GM12891 (cell line): ENCODE measurements at places on chromosomes 6 and 20.

GRCh38 chr6:79385333-79385732, 150.9 kb upstream of the HMGN3 start:
- DNase-seq, result no peak

- DNase-seq, result no peak
These were observed 29.3 kb downstream of the DOP1A start for GRCh38 chr6:83096791-83097190.

DNA sequence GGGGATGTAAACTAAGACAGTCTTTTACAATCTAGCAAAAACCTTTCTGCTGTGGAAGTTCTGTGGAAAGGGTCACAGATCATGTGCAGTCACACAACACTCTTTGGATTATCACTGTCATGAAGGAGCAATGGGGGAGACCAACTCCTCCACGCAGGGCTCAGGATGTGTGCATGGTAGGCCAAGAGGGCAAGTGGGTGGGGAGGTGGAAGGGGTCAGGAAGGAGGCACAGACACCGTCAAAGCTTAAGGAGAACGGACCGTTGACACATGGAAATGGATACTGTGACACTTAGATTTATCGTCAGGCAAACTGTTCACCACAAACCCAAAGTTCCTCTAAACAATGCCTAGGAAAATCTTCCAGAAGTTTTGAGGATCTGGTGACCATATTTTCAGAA, 215.8 kb downstream of the PAX1 start:
- DNase-seq, result no peak

DNA sequence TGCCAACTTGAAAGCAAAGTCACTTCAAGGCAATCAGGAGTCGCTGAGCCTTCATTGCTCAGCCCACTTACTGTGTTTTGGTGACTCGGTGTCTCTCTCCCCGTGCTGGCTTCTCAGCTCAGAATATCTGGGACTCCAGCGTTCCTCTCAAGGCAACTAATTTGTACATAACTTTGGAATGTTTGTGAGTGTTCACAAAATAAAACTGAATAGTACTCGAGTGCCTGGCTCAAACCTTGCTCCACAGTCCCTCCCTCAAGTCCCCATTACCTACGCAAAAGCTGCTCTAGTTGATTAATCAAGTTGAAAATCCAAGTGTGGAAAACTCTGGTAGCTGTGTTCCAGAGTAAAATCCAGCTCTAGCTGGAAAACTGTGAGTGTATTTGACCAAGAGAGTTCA, 8.6 kb downstream of the IPCEF1 start:
- no peak for DNase-seq

DNA sequence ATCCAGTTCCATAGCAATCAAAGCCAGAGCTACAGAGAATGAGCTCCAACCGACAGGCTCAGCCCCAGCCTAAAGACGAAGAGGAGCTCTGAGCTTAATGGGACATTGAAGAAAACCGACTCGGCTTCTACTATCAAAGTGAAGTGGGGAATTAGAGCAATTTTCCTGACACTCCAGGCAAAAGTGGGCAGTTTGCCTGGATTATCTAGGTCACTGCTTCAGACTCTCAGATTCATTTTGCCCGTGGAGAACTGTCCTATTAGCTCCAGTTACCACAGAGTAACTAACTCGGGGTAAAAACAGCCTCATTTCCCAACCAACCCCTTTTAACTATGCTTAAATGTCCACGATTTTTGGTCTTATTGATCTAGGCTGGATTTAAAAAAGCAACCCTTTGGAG, 592.1 kb upstream of the NRSN1 start:
- no peak for DNase-seq

- DNase-seq, result no peak
These were observed 319.6 kb downstream of the FARS2 start for GRCh38 chr6:5580736-5581581.

- no peak for DNase-seq
These were observed 475.7 kb downstream of the CD83 start for GRCh38 chr6:14593286-14593685.

GRCh38 chr6:41488433-41489119, 57.6 kb upstream of the FOXP4 start:
- no peak for DNase-seq
